ENCODE measurements at places on chromosomes 2 and 18.

- DNase-seq: no peak
Observed at GRCh38 chr18:71209944-71210343, 921.1 kb downstream of the SOCS6 start.

GRCh38 chr2:88067598-88067997, at the start of gene SMYD1:
SMYD1 (plus strand) TSS chr2:88067825; CDS start chr2:88067865, 40 bp downstream.
- DNase-seq: no peak

- no peak for DNase-seq
Observed at GRCh38 chr2:169714699-169715098, 18.9 kb upstream of the KLHL23 start.

- DNase-seq: no peak
Observed at GRCh38 chr2:206163251-206163880, 3.7 kb downstream of the EEF1B2 start.

- DNase-seq: no peak
Observed at GRCh38 chr2:183594150-183594549, 469.9 kb downstream of the NUP35 start.

- DNase-seq: no peak
Observed at GRCh38 chr2:60413069-60413813, 140.2 kb downstream of the BCL11A start.

DNA sequence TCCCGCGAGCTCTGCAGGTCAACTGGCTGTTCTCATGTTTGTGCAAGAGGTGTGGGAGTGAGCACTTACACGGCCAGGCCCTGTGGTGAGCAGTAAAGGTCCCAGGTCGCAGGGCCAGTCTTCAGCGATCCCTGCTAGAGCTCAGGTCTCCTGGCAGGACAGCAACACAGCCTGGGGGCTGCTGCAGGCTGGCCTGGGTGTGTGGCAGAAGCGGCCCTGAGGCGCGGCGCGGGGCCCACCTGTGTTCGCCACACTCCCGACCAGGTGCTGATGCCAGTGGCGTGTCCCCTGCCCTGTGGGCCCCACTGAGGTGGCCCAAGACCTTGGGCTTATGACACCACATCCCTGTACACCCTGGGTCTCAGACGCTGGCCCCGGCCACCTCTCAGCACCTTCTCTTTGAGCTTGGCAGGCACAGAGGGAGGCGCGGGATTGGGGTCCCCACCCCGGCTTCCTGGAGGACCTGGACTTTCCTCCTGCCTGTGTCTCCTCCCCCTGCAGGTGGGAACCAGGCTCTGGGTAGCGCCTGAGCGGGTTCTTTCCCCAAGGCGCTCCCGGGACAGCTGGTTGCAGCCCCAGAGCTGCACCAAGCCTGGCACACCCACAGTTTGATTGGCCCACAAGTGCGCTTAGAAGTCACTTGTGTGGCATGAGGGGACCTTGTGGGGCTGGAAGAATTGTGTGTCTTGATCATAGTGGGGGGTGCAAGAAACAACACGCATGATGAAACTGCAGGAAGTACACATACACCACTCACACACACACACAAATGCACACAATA, 59.2 kb downstream of the TWIST2 start:
- DNase-seq: no peak

DNA sequence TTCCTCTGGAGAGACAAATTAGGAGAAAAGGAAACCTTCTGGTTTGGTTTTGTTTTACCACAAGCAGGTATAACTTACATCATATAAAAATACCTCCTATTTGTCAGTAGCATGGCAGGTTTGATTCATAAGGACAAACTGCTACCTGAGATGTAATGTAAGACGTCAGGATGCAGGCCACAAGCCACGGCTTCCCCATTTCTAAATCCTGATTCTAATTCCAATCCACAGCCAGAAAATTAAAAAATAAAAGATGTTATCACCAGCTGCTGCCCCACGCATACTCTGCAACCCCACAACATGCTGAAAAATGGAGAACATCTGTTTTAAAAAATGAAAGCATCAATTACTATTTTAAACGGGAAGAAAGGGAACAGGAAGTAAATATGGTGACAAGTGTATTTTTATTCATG, 197.6 kb downstream of the BCL11A start:
- DNase-seq: no peak

GRCh38 chr2:238415036-238415764, 11.5 kb upstream of the ASB1 start:
- DNase-seq: peak; percentile 18

GRCh38 chr2:207530160-207531031, 634 bp downstream of the CREB1 start:
- DNase-seq: peak; percentile 72

GRCh38 chr2:112183327-112184025, 45.3 kb downstream of the FBLN7 start:
- peak; percentile 9 for DNase-seq

DNA sequence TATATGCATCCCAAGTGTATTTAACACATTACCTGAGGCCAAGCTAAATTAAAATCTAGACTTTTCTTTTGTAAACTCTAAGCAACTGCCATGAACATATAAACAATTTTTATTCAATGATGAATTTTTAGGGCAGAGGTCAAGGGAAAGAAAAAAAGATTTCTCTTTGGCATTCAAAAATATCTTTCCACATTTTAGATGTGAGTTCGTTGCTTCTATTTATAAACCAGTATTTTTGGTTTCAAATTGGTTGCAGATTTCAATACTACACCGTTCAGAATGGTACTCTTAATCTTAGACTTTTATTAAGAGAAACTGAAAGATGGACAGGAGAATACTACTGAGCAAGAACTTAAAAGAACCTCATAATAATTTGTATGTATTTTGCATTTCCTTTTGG, 293.6 kb upstream of the CCDC68 start:
- DNase-seq: no peak

GRCh38 chr2:99512181-99512591, 22.4 kb upstream of the REV1 start:
- no peak for DNase-seq

DNA sequence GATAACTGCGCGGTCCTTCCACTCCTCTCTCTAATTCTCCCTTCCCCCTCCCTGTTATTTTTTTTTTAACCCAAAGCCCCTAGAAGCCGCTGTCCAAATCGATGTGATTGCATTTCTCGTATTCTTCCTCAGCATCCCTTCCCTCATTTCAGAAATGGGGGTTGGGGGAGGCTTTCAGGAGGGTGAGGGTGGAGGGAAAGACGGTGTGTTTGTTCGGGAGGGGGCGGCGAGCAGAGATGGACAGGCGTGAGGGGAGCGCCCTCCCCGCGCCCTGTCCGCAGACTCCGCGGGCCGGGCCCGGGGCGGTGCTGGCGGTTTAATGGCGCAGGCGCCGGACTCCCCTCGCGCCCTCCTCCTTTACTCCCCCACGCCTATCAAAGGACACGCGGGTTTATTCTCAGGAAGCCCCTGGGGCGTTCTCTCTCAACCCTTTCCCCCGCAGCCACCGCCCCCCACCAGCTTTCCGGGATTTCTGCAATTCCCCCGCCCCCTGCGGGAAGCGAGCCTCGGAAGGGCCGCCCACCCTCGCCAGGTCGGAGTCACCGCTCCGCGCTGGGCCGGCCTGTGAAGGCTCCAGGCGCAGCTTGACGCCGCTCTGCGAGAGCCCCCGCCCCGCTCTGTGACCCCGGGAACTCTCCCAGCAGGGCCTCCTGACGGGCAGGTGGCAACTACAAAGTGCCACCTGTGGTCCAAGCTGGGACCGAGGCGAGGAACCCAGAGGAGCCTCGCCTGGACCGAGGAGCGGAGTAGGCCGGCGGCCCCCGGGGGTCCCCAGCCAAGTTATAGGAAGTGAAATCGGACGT, 981 bp downstream of the ST8SIA3 start:
- no peak for DNase-seq

DNA sequence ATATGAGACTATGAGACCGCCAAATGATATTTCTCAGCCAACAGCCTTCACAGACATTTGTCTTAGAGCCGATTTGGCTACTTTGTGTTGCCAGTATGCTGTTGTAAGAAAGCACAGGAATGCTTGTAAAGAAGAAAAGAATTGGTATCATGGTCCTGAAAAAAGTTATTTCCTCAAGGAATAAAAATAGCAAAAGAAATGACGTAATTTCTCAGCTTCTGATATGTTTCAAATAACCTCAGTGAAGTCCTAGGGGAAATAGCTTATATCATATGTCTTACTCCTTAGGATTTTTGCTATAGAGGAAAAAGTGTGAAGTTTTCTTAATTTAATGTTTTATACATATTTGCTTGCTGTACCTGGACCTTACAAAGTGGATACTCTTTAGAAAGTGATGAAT, 23.0 kb downstream of the SCN1A start:
- DNase-seq: no peak

DNA sequence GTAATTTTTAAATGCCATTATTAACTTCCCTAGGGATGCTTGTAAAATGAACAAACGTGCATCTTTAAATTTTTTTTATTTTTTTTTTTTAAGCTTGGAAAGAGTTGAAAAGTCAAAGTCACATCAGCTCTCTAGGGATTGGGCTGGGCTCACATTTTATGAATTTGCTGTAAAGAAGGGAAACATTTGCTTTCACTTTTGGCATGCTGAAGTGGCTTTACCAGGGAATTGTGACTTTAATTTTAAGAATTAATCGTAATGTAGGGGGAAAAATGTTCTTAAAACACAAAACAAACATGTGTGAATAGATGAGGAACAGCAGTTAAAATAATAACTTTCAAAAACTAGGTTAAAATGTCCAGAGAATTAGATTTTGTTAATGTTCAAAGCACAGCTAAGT, 123.0 kb downstream of the AGAP1 start:
- no peak for DNase-seq

Measured in CD4-positive, alpha-beta T cell treated with Interleukin-12 subunit alpha and Interleukin-12 subunit beta, for 1 hour (primary cell).